T-helper 22 cell (primary cell): ENCODE measurements at places on chromosomes 6 and 20.

DNA sequence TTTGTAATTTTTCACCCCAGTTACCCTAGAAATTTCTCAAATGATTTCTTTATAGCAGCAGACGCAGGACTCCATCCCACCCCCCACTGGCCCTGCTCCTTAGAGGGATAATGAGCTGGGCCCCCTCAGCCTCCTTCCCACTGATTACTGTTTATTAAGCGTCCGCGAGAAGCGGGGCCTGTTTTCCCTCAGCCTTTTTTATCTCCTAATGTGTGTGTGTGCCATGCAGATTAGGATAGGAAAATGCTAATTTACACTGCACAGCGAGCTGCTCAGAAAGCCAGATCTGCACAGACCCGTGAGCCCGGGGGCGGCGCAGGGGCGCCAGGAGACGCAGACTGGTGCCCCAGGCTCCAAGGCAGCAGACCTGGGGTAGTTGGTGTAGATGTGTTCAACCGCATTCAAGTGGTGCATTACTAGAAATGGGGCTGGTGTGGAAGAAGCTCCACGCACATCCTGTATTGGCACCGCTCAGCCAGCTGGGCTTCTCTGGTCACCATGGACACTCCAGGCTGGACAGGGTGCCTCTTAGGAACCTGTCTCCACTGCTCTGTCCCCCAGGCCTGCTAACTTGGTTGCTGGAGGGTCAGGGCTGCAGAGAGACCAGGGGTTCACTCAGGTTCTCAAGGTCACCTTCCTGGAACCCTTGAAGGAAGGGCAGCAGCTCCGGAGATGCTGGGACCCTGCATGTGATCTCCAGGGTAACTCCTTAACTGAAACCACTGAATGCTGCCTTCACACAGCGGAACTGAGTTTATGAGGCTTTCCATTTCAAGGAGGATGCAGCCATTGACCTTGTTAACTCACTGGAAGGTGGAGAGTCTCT lies 256.3 kb downstream of the ERMARD start:
- no peak for DNase-seq

DNA sequence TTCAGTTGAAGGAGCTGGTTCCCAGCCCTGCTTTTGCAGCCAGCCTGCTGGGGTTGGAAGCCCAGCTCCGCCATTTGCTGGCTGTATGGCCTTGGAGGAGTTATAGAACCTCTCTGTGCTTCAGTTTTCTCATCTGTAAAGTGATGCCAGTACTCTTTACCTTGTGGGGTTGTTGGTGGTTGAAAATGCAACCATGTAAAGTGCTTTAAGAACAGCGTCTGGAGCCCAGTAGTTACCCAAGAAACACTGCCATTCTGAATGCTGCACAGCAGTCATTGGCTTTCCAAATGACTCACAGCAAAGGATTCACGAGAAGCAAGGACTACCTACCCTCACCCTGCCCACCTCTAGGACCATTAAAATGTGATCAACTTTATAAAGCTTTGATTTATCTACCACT lies 154.4 kb downstream of the F13A1 start:
- no peak for DNase-seq

DNA sequence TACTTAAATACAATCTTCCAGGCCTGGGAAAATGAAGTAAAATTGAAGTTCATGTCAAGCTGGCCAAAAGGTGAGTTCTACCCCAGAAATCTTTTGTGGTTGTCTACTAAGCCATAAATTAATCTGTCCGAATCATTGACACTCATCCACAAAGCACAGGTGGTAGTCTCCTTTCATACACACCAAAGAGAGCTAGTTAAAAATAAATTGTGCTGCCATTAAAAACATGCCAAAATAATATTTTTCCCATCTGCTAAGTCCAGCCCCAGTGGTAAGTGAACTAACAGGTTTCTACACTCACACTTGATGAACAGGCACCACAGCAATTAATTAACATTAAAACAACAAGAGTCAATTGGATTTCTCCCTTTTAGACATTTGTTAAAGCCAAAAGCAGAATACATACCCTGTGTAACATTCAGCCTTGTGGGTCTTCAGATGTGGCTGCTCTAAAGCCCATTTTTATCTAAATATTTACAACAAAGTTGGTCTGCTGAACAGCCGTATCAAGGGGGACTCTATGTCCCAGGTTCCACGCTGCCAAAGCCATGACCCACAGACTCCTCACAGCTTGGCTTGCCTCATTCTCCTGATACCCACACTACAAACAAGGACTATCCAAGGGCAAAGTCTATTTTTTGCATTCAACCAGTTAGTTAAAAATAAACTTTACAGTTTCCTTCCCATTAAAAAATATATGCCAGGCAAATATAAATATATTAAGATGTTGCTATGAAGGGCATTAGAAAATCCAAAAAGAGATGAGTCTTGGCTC lies 490.4 kb downstream of the BMP2 start:
- DNase-seq: no peak

DNA sequence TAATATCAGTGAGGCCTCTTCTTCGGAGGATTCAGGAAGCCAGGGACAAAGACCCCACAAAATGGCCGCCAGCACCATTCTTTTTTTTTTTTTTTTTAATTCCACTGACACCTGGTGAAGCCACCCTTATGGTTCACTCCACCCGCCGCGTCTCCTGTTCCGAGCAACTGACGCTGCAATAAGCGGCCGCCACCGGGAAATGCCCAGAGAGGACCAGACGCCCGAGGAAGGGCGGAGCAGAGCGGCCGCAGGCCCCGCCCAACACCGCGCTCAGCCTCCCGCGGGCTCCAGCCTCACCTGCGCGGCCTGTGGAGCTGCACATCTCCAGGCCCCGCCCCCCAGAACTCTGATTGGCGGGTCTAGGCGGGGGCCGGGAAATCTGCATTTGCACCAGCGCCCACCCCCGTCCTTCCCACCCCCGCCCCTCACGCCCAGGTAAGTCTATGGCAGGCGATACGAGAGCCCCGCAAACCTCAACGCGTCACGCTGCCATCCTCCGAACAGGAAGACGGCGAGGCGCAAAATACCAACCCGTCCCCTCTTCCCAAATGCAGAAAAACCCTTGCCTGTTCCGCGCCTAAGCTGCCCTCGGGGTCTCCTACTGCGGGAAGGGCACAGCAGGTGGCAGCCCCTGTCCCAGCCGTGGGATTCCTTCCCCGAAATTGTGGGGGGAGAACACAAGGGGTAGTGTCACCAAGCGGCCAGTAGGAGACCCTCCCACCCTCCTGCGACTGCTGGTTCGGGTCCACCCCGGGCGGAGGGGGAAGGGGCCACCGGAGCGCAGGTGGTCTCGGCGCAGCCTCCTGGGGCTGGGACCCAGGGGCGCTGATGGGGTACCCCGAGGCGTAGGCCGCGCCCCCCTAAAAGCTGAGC lies 960 bp downstream of the ATP9A start:
- no peak for DNase-seq

DNA sequence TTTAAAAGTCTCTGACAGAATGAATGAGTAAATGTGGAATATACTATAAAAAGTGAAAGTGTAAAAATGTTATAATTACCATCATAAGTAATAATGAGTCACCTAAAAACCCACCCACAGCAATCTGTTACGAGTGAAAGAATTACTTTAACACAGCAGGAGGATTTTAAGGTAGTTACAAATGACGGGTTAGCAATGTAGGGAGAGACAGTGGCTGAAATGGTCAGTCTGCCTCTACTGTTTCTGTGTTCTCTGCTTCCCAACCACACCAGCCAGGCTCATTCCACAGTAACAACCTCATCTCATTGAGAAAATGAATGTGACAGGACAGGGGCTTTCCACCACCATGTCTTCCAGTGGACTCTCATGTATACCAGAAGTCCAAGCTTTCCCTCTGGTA lies 124.4 kb upstream of the KCNK16 start:
- no peak for DNase-seq

GRCh38 chr6:105648276-105648675 lies 245.4 kb upstream of the PREP start:
- no peak for DNase-seq

GRCh38 chr20:24910461-24910860 lies 38.6 kb upstream of the CST7 start:
- DNase-seq: no peak

- no peak for DNase-seq
Measured at GRCh38 chr6:124819346-124819745, 142.9 kb upstream of the RNF217 start.

DNA sequence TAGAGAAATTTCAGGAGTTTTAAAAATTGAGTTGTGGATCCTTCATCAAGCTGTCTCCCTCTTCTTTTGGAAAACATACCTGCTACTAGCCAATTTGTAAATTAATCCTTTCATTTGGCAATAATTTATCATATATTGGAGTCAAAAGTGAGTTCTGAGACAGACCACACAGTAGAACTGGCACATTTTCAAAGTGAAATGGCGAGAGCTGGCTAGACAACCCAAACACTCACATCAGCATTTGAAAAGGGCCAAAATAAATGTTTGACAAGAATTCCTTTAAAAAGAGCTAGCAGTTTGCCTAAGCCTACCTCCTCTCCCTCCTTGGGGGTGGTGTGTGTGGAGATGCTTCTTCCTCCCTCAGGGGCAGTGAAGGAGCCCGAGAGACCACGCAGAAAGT lies 47.9 kb upstream of the KCNK16 start:
- DNase-seq: no peak

- no peak for DNase-seq
Measured at GRCh38 chr6:20253021-20253420, 40.8 kb upstream of the MBOAT1 start.

GRCh38 chr6:38352636-38353035 lies 287.1 kb downstream of the BTBD9 start:
- no peak for DNase-seq

DNA sequence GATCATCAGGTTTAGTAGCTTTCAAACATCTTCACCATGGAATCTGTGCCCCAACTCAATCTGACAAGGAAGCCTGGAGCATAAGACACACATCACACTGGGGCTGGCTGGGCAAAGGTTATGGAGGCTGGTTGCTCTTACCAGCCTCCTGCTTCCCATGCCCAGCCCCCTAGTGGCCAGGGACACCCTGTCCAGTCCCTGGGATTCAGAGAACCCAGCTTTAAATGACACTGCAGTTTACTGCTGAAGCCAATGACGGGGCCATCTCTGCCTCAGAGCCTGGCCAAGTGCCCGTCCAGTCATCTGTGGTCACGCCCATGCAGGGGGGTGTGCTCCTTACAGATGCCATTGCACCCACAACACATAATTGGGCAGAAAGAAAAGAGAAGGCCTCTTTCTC lies 272.9 kb downstream of the SMOC2 start:
- DNase-seq: no peak

- DNase-seq: no peak
Measured at GRCh38 chr6:105935416-105935815, 150.7 kb upstream of the PRDM1 start.

- DNase-seq: no peak
Measured at GRCh38 chr6:149699150-149699549, 18.8 kb downstream of the LATS1 start.

DNA sequence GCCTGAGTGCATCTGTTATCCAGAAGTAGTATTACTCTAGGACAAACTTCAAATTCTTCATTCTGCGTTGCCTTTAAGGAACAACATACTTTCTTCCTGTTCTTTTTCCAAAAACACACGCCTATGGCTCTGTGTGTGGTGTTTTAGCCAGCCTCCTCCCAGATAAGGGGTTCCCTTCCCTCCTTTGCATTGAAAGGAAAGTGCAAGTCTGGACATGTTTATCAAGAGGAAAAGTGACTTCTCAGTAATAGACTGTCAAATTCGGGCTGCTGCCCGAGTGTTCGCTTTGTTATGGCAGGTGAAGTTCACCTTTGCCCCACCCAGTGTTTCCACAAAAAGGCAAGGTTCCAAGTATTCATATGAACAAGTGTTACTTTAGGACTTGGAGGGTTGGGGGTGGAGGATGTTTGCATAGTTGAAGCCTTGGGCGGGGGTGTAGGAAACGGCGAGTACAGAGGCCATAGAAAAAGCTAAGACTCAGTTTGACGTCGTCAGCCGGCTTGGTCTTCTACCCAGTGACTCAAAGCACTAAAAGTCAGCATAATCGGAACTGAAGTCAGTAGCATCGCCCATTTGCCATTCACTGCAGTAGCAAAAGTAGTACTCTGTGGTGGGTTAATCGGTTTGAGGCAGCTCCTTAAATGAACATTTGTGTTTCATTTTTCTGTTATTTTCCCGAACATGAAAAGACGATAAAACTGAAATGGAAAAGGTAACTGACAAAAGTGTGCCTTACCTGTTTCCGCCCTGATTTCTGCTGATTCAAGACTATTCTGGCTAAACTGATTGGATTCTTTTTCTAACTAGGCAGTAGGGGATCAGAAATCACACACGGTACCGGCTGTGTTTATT lies 12.5 kb downstream of the PRDM1 start:
- peak; percentile 67 for DNase-seq

DNA sequence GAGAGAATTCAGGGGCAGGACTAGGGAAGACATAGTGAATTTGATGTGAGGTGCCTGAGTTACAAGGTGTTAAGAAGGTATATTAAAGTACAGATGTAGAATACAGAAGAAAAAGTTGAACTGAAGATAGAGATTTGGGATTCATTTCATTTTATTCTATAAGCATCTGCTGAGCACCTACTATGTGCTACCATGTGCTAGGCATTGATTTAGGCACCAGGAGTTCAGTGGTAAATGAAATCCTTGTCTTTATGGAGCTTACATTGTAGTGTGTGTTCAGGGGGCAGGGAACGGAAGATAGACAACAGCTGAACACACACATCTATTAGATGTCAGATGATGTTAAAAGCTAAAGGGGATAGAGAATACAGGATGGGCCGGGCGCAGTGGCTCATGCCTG lies 2.8 kb downstream of the RSPH9 start:
- no peak for DNase-seq

- DNase-seq: no peak
Measured at GRCh38 chr6:142953373-142954273, 8.6 kb upstream of the HIVEP2 start.

DNA sequence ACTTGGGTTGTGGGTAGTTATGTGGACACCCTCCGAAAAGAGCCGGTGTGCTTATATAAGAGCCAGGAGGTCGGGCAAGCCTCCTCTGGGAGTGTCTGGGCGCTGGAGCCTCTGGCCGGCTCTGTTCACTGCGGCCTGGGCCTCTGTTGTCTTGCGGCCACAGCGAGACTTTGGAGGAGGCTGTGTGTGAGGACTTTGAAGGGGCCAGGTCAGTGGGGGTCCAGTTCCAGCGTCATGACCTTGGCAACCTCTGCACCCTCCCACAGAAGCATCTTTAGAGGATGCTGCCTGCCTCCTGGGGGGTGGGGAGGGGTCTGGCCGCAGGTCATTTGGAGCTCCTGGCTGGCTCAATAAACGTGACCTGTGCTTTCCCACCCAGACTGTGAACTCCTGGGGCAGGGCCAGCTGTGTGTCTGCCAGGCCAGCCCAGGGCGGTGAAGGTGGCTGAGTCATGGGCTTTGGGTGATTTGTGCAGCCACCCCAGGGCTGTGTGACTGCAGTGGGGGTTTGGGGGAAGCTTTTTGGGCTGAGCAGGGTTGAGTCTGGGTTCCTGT lies 1.2 kb downstream of the TCEA2 start:
- no peak for DNase-seq

- DNase-seq: no peak
Measured at GRCh38 chr20:4444404-4444803, 277.3 kb upstream of the PRND start.

DNA sequence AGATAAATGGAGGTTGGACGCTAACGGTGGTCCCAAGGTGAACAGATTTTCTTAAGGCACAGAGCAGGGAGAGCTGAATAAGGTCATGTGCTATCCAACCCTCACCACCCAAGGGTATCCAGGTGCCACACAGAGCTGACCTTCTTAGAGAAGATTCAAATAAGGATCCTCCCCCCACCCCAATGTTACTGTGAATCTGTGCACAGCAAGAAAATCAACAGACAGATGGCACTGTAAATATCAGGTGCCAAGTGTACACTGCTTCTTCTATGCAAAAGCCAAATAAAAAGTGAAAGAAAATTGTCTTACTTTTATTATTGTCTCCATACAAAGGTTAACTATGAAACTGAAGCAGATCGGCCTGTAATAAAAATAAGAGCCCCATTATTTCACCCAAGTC lies 96.9 kb downstream of the PAK5 start:
- no peak for DNase-seq

GRCh38 chr6:33324125-33324524 lies 6.6 kb upstream of the ZBTB22 start:
- no peak for DNase-seq
